ENCODE measurements at places on chromosomes 4 and X.
A peak's percentile ranks its signal among the peaks of the same experiment; 100 is the strongest.

GRCh38 chr4:182680234-182680653, 236.9 kb downstream of the DCTD start:
- no peak for DNase-seq

DNA sequence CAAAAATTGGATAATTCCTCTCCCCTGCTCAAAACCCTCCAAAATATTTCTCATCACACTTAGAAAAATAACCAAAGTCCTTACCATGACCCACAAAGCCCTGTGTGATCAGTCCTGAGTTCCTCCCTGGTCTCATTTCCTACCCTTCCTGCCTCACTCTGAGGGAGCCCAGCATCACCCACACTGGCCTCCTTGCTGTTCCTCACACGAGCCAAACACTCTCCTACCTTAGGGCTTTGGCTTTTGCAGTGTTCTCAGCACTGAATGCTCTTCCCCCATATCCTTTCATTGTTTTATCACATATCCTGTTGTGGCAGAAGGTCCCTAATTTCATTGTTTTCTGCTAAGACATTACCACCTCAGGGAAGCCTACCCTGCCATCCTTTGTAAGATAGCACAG, 12.2 kb downstream of the MGAT4D start:
- DNase-seq, result no peak

GRCh38 chr4:101393256-101393655, 45.9 kb upstream of the PPP3CA start:
- DNase-seq, result peak; percentile 80

- DNase-seq, result no peak
Observed at GRCh38 chrX:49999087-49999486, 76.7 kb downstream of the CLCN5 start.

DNA sequence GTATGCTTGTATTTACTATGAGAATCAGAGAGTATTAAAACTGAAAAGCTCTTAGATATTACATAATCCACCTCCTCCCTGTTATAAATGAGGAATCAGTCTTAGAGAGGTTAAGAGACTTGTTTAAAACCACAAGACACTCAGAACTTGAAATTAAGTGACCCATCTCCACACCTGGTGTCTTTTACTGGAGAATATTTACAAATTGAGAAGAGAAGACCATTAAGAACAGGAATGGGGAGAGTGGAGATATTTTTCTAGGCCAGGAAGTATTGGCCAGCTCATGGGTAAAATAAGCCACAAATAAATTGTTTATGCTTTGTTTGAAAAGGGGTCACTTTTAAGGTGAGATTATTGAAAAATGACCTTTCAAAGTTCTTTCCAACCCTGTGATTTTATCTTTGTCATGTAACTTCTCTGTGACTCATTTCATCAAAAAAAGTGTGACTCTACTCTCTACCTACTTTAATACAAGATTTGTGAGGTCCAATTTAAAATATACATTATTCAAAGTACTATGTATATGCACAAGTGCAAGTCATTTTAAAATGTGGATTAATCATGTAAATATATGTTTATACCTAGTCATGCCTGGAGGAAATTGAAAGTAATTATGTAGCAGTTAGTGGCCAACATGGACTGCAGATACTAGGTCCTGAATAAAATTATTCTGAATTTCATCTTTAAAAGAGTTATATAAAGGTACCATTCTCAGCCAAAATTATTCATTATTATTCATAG, 15.9 kb upstream of the COX7B2 start:
- DNase-seq, result no peak

- peak; percentile 35 for DNase-seq
Observed at GRCh38 chr4:99710681-99711345, 53.2 kb upstream of the C4orf54 start.

- peak; percentile 51 for DNase-seq
Observed at GRCh38 chr4:180827232-180828009, 1415.8 kb upstream of the TENM3 start.

- no peak for DNase-seq
Observed at GRCh38 chr4:185585211-185585610, 49.9 kb upstream of the PDLIM3 start.

GRCh38 chr4:170651786-170652185, 562.0 kb upstream of the AADAT start:
- DNase-seq, result no peak

- peak; percentile 60 for DNase-seq
Observed at GRCh38 chr4:20773144-20773997, 73.1 kb downstream of the PACRGL start.

- peak; percentile 86 for DNase-seq
Observed at GRCh38 chr4:41160856-41161255, 53.5 kb downstream of the APBB2 start.

GRCh38 chrX:55161581-55161980, 58.6 kb upstream of the PAGE5 start:
- no peak for DNase-seq

- no peak for DNase-seq
Observed at GRCh38 chrX:53421125-53421524, 1.3 kb downstream of the SMC1A start.

DNA sequence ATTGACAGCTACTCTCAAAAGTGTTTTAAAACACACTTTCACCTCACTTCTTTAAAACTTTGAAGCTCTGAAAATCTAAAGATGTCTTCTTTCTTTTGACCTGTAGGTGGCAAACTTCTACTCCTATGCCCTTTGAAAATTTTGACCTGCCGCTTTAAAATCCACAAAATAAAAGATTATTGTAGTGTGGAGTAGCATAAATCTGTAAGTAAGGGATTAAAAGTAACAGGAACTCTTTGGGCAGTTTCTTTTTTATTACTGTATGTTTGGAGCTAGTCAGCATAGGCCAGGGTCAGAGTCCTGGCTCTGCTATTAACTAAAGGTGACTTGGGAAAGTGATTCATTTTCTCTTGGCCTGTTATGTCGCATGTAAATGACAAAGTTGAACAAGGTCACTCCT, 25.5 kb downstream of the BBS12 start:
- peak; percentile 58 for DNase-seq

DNA sequence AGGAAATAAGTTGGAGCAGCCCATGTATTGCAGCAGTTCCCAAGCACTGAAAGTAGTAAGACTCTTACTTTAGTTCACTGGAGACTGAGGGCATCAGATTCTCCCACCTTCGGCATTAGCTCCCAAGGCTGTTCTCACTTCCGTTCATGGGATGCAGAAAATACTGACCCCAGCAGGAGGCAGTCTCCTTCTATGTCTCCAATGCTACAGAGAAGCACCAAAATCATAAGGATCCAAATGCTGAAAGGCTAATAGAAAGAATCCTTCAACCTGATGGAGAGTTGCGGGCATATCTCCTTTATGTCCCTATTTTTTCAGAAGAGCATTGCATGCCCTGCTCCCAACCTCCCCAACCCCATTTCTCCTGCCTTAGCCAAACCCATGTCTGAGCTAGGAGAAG, 32.4 kb downstream of the ADH7 start:
- no peak for DNase-seq

DNA sequence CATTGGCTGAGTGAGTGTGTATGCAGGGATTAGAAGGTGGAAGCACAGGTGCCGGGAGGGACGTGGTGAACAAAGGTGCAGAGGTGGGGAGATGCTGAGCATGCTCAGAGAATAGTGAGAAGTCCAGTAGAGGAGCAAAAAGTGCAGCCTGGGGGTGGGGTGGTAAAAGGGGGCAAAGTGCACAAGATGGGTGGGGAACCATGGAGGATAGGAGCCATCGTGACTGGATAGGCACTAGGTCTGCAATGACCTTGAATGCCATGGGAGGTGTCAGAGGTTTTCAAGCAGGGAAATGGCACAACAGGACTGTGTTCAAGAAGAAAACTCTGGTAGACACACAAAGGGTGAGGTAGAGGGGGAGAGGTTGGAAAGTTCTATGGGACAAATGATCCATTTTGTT, 6.6 kb upstream of the DDX3X start:
- no peak for DNase-seq

GRCh38 chr4:73868206-73869129, 725 bp upstream of the CXCL1 start:
- DNase-seq, result no peak

- no peak for DNase-seq
Observed at GRCh38 chr4:117001077-117001476, 84.3 kb downstream of the TRAM1L1 start.

DNA sequence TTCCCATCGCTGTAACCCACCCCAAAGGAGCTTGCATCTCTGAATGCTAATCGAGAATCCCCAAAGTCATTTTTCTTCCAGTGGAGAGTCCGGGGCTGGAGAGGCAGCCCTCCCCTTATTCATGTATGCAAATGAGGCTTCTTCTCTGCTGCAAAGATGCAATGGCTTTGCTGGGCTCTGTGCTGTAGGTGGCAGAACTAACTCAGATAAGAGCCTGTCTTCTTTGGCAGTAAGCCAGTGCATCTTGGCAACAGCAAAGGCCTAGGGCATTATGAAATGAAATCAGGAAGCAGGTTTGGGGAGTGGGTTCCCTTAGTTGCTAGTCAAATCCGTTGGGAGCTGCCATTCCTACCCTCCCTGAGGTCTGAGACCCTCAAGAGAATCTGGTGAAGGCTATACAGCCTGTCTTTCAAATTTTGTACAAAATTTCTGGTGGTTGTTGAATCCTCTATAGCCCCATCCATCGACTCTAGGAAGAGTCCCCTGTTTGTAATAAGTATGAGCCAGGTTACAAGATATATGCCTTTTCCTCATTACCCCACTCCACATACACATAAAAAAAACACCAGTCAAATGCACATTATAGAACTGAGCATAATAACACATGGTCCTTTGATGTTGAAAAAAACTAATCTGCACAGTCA, 290.6 kb upstream of the TAPT1 start:
- no peak for DNase-seq

- DNase-seq, result no peak
Observed at GRCh38 chr4:99536271-99536670, 25.4 kb downstream of the C4orf17 start.

- DNase-seq, result no peak
Observed at GRCh38 chr4:24426557-24426956, 157.8 kb downstream of the DHX15 start.

DNA sequence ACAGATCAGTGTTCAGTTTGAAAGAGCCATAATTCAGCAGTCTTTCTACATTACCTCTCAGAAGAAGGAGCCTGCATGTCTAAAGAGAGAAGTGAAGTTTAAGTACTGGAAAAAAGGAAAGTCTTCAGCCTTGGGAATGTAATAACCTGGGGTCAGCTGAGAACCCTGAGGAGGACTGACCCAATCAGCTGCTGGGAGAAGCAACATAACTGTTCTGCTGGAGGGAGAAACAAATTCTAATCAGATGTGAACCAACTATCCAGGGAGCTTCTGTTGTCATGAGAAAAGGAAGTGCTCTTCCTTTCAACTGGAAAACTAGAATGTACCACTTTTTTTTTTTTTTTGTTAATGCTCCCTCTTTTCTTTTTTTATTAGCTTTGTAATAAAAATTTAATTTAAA, 64.5 kb upstream of the PDE5A start:
- DNase-seq, result no peak

DNA sequence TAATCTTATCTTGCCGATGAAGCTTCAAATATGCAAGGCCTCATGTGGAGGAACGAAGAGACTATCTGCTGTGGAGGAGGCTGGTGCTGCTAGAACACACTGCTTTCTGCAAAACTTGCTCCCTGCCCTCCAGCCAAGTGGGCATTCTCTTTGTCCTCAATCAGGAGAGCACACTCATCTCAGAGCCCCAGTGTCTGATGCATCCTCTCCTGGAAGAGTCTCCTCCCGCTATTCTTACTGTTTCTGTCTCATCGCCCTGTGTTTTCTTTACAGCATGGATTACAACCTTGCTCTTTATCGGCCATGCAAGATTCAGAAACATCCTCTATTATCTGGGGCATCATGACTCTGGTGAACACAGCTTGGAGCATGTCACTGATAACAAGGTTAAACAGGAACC, 68.2 kb upstream of the MTNR1A start:
- DNase-seq, result no peak

GRCh38 chr4:56622176-56622575, 58.9 kb downstream of the HOPX start:
- DNase-seq, result no peak

GRCh38 chr4:4582653-4583052, 40.8 kb upstream of the STX18 start:
- no peak for DNase-seq

- DNase-seq, result peak; percentile 55
Observed at GRCh38 chr4:37001688-37002436, 242.7 kb upstream of the NWD2 start.

GRCh38 chr4:69984030-69984443, 11.7 kb upstream of the STATH start:
- DNase-seq, result peak; percentile 7

Data from A172 (cell line).